ENCODE measurements at places on chromosomes 1 and 21. TPM values are rescaled to one million over a fixed set of nuclear protein-coding genes. Genes with fewer than 3 reads are reported as not detected.

Gene FMO4
- total RNA-seq = 3.8 TPM

DNA sequence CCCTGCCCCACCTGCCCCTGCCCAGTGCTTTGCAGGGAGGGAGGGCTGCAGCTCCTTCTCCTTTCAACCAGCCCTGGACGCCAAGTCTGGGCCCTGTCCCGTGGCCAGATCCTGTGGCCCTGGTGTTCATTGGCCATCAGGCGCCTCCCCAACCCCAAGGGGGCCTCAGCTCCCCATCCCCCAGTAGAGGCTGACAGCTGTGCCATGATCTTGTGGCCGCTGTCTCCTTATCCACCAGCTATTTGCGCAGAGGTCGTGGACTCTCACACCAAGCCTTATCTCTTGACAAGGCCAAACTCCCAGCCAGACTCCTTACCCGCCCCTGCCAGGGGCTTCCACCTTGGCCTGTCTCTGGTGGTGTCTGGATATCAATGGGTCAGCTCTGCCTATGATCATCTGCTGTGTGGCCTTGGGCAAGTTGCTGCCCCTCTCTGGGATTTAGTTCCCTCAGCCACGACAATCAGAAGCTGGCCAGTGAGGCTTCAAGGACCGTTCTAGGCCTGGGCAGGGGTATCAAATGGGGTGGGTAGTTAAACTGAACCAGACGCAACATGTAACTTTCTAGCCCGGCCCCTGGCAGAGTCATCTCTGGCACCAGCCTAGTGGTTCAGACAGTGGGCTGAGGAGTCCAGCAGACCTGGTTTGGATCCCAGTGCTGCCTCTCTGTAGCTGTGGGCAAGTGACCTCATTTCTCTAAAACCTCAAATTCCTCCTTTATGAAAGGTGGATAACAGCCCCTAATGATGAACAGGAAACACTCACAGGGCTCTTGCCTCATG lies 3.3 kb upstream of the COL8A2 start:
- DNase-seq = no peak

DNA sequence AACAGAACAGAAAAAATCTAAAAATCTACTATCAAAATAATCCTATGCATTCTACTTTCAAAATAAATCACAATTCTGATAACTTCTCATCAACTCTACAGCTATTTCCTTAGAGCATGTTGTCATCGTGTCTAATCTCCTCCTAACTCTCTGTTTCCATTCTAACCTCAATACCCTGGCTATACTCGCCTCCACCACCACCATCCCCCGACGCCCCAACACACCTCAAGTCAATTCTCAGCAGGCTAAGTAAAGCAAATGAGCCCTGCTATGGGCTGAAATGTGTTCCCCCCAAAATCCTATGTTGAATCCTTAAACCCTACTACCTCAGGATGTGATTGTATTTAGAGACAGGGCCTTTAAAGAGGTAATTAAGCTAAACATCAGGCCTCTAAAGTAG lies 34.6 kb downstream of the NRDC start:
- no peak for DNase-seq

Gene ATAD3C
- not detected for total RNA-seq

- peak; percentile 22 for DNase-seq
Observed at GRCh38 chr1:156135930-156136871, 17.2 kb upstream of the SEMA4A start.

GRCh38 chr1:41152622-41153044 lies 89.5 kb downstream of the SCMH1 start:
- DNase-seq = no peak

Gene CD34
- 9.0 TPM for total RNA-seq

Gene AVPR1B
- not detected for total RNA-seq

DNA sequence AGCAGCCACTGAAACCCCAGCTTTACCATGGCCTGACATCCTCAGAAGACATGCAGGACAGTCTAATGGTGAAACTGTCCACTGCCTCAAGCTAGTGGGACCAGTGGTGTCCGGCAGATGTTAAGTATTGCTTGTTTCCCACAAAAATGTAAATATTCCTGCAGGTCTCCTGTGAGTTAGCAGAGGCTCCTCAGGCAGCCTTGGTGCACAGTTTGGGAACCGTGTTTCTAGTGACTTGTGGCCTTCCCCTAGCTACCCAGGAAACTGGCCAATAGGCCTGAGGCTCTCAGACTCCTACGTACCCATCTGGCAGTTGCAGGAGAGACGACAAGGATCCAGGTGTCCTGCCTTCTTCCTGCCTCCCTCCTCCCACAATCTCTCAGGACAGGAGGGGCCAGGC lies 142.4 kb downstream of the CAMTA1 start:
- DNase-seq = no peak

DNA sequence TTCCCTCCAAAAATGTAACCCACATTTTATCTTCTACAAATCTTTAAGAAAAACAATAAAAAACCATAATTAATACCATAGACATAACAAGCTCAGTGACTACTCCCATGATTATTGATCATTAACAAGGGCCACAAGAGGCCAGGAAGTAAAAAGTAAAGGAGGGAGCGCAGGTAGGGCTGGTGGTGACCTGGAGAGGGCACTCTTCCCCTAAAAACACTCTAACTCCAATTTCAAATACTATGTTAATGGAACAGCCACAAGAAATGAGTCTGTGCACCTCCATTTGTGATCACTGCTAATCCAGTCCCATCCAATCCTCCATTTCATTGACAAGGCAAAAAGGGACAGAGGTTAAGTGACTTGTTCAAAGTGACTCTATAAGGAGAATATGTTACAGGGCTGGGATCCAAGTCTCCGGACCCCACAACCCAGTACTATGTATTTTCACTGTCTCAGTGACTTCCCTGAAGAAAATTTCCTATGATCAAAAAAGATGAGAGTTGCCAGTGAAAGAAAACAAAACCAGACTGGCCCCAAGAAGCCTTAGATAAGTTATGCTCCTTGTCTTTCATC lies 41.2 kb upstream of the CFAP298 start:
- no peak for DNase-seq

- no peak for DNase-seq
Observed at GRCh38 chr21:17783481-17784179, 35.5 kb downstream of the C21orf91 start.

Gene OR10K2
- total RNA-seq = not detected

Gene TMEM82
- not detected for total RNA-seq

Gene TMED5
- total RNA-seq = 85.5 TPM

DNA sequence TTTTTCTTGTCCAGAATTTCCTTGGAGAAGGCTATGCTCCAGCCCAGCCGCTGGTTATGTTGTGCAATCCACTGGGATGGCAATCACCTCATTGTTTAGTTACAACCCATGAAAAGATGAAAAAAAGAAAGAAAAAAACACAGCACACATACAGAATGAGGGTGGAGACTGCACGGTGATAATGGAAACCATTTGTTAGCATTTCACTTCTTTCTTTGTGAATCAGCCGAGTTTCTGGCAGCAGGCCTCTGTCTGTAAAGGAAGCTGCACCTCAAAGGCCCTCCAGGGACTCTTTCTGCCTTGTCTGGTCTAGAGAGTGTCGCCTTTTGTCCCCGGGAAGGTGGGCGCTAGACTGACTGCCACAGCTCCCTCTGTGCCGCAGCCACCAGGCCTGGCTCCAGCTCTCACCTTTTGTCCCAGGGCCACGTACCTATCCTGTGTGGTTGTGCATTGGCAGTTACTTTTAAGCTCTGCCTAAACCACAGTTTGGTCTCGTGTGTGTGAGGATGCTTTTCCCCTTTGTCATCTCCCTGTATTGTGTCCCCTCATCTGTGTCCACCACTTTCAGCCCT lies 35.6 kb downstream of the NGF start:
- DNase-seq = no peak

DNA sequence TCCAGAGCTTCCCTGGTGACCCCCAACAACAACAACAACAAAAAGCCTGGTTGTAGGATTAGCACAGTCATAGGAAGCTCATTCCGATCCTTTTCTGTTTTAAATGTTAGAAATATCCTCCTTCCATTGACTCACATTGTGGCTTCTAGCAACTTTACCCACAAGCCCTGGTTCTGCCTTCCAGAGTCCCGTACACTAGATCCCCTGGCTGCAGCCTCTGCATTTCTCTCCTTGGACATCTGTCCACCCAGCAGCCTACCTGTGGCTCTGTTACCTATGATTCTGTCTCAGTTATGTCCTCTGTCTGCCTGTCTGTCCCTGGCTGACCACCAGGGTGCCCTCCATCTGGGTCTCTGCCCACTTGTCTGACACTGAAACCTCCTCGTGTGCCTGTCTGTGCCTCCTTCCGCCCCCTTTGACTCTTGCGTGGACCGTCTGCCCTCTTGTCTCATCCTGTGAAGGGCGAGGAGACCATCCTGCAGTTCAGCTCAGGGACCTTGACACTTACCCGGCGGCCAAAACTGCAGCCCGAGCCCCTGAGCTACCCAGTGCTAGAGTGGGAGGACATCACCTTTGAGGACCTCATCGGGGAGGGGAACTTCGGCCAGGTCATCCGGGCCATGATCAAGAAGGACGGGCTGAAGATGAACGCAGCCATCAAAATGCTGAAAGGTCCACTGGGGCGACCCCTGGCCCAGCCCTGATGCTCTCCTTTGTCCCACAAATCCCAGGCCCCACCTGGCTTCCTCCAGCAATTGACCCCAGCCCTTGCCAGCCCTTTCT lies 16.1 kb downstream of the TIE1 start:
- no peak for DNase-seq

GRCh38 chr1:48190881-48191280 lies 31.6 kb upstream of the SLC5A9 start:
- no peak for DNase-seq

DNA sequence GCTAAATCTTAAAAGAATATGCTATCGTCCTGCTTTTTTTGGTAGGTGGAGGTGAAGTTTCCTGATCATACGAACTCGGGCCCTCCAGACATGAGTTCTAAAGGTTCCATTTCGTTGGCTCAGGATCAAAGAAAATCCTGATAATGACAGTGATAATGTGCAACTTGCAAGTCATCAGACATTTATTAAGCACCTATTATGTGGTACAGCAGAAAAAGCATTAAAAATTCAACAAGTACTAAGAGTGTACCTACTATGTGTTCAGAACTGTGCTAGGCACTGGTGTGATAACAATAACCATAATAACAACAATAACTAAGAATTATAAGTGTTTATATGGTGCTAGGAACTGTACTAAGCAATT lies 3.9 kb upstream of the IER5 start:
- no peak for DNase-seq

DNA sequence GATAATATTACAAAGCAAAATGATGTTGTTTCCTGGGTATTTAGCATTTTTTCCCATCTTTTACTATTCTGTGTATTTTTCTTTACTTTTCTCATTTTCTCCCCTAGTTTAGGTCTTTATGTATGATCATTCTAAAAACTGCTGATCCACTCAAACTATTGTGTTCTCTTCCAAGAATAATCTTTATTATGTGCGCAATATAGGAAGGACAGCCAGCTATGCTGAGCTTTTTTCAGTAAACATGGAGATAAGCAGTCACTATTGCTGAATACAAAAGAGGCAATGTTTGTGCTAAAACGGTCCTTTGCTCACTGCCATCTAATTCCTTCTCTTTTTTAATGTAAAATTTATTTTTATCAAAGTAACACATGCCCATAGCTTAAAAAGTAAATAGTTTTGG lies 6.7 kb upstream of the PTBP2 start:
- DNase-seq = no peak

Gene NTPCR
- 44.6 TPM for total RNA-seq

- DNase-seq = no peak
Observed at GRCh38 chr1:182811975-182812722, 22.6 kb downstream of the NPL start.

GRCh38 chr1:179047636-179047997 lies 21.9 kb downstream of the FAM20B start:
- no peak for DNase-seq

DNA sequence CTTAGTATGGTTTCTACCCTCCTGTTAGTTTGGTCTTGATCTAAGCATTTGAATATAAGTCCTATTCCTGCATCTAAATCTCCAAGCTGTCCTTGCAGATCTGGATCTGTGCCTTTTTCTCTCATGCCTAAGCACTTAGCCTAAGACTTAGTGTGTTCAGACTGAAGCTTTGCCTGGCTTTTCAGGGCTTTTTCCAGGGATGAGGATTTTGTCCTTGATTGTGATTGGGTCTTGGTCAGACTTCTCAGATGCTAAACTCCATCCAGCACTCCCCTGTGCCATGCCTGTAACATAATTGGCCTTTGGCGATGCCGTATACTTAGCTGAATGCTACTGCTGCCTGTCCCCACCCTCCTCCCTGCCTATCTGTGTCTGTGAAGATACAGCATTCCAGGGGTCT lies 98.1 kb upstream of the NRIP1 start:
- no peak for DNase-seq

GRCh38 chr1:27487966-27488884 lies 1.7 kb downstream of the WASF2 start:
- DNase-seq = no peak

GRCh38 chr21:45326169-45326851 lies 38.6 kb upstream of the POFUT2 start:
- DNase-seq = no peak

Gene SLAMF1
- total RNA-seq = 0.31 TPM

DNA sequence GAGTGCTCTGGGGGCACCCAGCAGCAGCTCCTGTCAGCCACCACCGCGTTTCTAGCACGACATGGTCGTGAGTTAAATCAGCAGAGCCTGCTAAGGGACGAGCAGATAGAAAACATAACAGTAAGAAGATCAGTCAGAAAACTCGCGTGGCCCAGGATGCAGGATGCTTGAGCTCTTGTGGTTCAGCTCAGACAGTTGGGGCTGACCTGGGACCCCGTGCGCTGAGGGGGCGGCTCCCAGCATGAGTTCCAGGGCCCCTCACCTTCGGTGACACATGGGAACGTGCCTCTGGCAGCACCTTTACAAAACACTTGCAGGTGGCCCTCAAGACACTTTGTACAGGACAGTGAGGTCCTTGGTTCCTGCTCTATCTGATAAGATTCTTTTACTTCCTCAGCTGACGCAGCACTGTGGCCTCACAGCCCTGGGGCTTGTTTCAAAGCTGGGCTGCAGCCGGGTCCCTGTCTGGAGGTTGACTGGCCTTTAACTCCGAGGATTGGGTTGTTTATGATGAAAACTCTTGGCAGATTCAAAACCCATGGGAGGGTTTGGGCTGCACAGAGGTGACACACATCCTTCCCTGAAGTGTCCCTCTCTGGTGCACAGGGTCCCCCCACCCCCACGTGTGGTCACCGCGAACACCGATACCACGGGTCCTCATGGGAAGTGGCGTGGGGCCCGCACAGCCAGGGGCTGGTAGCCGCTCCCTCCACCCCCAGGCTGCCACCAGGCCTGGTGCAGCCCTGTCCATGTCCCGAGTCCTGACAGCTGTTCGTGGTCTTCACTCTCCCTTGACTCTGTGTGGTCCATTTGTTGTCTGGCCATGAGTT lies 65.3 kb upstream of the COL6A1 start:
- no peak for DNase-seq

All from adrenal gland (tissue), 19 donors.